ENCODE measurements at places on chromosomes 5 and 9. TPM values are rescaled to one million over a fixed set of nuclear protein-coding genes. Genes with fewer than 3 reads are reported as not detected.

DNA sequence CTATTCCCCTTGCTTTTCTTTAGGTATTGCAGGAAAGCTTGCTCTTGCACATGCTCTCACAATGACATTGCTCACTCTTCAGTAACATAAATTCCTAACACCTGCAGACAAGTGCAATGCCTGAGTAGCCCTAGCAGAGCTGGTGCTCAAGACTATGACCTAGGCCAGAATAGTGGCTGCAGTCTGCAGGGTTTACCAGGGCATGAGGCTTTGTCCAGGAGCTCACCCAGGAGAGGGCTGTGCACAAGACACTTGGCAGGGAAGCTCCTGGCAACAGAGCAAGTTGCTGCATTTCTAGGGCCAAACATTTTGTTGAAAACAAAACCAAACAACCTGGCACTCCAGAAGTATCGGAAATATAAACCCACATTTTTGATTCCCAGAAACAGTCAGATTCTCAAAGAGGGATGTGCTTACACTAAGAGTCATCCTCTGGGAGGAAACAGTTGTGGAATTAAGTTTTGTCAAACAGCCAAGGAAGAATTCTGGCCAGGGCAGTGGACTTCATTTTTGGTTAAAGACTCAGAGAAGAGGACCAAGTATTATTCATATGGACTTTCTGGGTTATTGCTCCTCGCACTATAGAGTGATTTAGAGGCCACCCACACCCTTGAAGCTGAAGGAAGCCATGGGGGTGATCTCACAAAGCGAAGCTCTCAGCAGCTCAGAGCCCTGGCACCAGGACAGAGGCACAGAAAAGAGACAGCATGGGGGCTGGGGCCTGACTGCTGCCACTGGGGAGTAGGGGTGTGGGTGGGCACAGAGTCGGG lies 44.9 kb downstream of the MACROH2A1 start:
- DNase-seq = peak; percentile 94

GRCh38 chr5:143586781-143587362 lies 183.4 kb upstream of the NR3C1 start:
- DNase-seq = no peak

DNA sequence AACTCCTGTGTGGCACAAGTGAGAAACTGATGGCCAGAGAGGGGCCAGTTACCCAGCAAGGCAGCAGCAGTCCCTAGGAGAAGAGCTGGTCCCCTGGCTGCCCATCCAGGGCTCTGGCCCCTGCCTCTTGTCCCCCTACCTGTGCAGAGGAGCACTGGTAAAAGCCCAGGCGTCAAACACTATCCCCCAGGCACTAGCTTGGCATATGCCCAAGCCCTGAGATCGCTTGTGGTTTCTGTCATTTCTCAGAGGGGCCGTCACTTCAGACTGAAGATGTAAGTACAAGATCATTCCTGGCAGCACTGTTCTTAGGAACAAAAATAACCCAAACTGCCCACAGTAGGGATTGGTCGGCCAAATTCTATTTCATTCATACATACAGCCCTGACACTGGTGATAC lies 53.9 kb downstream of the COL15A1 start:
- DNase-seq = peak; percentile 55

DNA sequence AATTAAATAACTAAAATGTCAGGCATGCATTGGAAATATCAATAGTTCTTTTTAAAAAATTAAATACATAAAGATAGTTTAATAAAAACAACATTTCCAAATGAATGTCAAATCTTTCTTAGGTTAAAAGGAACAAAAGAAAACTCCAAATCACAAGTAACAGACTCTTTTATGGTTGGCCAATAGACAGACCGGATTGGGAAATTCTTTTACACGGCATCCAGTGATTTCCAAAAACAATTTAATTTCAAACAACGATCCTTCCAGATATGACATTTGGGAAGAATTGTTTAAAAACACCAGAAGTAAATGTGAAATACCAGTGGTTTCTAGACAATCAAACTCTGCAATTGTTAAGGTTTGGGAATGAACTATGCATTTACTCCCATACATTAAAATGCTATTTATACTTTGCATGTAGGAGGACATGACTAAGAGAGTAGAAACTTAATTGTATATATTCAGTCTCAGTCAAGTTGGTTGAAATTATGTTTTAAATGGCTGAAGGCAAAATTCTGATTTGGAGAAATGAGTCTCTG lies 32.8 kb downstream of the ZNF474 start:
- DNase-seq = no peak

GRCh38 chr5:69493396-69494133 lies 975 bp downstream of the OCLN start:
- DNase-seq = peak; percentile 26

GRCh38 chr9:136345281-136346156 lies 18.0 kb downstream of the DNLZ start:
- DNase-seq = no peak

- DNase-seq = no peak
Observed at GRCh38 chr9:94768766-94769165, 42.3 kb downstream of the AOPEP start.

PDGFRB gene
- total RNA-seq = 96.6 TPM

DNA sequence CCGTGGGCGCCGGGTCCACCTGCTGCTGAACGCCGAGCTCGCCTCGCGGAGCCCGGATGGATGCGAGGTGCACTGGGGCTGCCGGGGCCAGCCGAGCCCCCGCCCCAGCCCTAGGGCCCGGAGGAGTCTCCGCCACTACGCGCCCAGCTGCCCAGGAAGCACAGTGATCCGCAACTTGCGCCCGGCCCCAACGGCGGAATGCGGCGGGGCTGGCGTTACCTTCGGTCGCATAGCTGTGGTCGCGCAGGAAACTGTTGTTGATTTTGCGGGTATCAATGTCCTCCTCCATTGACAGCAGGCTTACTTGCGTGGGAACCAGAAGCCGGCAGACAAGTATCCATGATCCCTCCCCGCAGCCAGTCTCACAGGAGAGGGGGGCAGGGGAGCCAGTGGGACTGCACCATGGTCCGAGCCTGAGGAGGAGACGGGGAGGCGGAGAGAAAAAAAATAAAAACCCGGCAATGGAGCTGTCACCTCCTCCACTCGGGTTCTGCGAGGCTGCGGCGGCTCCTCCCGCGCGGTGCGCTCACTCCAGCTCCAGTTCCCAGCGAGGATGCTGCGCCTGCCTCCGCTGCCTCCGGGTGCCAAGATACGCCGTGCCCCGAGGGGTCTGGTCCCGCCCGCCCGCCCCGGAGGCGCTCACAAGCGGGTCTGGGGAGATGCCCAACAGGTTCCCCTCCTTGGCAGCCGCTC lies 628 bp downstream of the PPP2R2B start:
- peak; percentile 46 for DNase-seq

- DNase-seq = peak; percentile 6
Observed at GRCh38 chr9:8254541-8254940, 455.0 kb upstream of the DMAC1 start.

SLCO6A1 gene
- total RNA-seq = not detected
